ENCODE measurements at places on chromosomes 4 and X. TPM values are rescaled to one million over a fixed set of nuclear protein-coding genes. Genes with fewer than 3 reads are reported as not detected.

The H2BW2 gene
- total RNA-seq = not detected

DNA sequence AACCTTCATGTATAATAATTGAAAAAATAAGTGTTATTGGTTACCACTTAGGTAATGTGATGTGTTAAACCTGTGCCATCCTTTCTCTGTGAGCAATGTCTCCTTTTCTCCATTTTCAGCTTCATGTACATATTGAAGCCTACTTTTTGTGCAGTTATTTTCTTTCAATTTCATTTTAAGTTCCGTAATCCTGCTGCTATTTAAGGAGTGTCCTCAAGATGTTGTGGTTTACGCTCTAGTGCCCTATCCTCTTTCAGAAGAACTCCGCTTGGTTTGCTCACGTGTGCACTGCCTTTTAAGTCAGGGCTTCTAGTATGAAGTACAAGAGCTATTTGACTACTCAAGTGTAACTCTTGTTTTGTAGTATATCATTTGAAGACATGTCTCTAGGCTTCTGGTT, 2253.2 kb upstream of the TENM3 start:
- no peak for DNase-seq

DNA sequence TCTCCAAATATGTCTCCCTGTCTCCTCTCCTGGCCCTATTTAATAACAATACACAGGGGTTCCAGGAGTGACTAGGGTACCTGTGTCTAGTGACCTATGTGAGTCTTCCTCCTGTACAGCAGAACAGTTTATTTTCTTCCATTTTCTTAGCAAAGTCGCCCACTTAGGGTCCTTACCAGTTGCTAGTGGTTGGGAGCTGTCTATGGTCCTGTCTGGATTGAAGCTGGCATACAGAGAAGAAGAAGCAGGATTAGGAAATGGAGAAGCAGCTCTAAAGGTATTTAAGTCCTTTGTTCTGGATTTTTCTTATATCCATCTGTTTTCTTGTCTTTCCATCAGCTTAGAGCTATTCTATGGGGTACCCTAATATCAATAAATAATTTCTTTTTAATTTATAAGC, 587.1 kb upstream of the CPEB2 start:
- peak; percentile 41 for DNase-seq

GRCh38 chr4:170386511-170386910, 296.8 kb upstream of the AADAT start:
- no peak for DNase-seq

The SPIN2A gene
- total RNA-seq = 0.20 TPM

The VSIG1 gene
- total RNA-seq = 0.20 TPM

Data from lung microvascular endothelial cell (primary cell).